Putamen (tissue), 1 donor: ENCODE measurements at places on chromosomes 16 and 17.

GRCh38 chr16:35255186-35255803 is 1795.9 kb downstream of the TP53TG3F start:
- DNase-seq = no peak

DNA sequence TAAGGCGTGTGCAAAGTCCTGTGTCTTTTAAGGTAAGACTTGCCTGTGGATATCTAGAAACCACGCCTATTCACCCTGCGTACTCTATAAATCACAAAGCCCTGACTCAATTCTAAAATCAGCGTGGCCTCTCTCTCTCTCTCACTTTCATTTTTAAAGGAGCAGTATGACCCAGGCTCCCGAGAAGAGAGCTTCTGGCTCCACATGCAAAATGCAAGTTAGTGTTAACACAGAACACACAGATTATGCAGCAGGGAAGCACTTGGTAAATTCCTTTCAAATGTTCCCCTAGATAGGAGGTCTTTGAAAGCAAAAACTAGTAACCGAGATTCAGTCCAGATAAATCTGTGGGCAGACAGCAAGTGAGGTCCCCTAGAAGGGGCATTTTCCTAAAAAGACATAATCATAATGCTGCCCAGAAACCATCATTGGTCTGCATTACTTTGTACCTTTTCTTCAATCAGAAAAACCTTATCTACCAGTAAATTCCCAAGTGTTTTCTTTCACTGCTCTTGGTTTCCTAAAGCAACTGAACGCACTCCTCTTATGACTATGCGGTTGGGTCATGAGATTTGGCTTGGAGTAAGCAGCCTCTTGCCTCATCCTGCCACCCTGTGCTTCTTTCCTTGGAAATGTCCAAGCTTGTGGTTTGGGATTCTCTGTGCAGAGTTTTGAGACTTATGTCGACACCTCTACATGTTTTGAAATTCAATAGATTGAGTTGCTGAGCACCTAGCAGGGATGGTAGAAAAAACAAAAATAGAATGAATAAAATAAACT is 31.7 kb upstream of the KCNJ2 start:
- peak; percentile 48 for DNase-seq

- no peak for DNase-seq
Observed at GRCh38 chr17:39606434-39607056, 1.2 kb downstream of the NEUROD2 start.

- no peak for DNase-seq
Observed at GRCh38 chr17:81154961-81155360, 10.3 kb upstream of the PVALEF start.

GRCh38 chr17:77884019-77884418 is 74.5 kb upstream of the TNRC6C start:
- DNase-seq = peak; percentile 93

DNA sequence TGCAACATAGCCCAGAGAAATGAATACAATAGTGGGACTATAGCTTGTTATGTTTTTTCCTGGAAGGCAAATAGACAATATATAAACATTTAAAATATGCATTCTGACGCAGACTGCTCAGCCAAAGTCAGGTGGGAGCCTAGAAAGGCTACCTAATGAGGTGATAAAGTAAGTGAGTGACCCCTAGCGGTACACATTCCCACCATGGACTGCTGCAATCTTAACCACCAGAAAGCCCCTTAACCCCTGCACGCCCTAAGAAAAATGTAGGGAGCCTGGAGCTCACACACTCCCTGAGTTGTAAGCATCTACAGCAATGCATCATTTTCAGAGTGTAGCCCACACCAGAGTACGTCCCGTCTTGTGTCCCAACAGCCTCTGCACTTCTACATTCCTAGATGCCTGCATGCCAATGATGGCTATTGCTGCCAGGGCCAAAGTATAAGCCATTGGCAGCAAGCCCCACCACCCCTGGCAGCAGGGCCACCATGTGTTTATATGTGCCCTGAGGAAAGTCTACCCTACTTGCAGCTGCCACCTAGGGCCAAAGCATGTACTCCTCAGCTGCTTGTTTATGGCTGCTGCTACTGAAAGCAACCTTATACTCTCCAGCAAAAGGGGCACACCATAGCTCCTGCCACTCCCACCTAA is 127.6 kb downstream of the KIF2B start:
- DNase-seq = no peak

- no peak for DNase-seq
Observed at GRCh38 chr16:2822158-2822495, 5.1 kb downstream of the PRSS21 start.

DNA sequence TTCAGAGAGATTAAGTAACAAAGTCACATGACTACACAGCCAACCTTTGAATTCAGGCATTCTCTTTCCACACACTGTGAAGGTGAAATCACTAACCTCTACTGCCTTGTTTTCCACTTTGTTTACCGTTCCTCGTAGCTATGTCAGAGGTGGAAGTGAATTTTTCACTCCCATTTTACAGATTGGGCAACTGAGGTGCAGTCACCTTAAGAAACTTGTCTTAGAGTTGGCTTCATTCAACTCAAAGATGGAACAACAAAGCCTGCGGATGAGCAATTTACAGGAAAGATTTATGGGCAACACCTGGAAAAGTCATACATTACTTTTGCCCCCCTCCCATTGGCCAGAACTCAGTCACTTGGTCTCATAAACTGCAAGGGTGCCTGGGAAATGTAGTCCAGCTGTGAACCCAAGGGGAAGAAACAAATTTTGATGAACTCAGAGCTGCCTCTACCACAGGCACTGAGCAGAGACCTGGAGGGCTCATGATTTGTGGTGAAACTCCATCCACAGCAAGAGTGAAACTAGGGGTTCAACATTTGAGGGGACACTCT is 784.6 kb upstream of the EEF2KMT start:
- no peak for DNase-seq

DNA sequence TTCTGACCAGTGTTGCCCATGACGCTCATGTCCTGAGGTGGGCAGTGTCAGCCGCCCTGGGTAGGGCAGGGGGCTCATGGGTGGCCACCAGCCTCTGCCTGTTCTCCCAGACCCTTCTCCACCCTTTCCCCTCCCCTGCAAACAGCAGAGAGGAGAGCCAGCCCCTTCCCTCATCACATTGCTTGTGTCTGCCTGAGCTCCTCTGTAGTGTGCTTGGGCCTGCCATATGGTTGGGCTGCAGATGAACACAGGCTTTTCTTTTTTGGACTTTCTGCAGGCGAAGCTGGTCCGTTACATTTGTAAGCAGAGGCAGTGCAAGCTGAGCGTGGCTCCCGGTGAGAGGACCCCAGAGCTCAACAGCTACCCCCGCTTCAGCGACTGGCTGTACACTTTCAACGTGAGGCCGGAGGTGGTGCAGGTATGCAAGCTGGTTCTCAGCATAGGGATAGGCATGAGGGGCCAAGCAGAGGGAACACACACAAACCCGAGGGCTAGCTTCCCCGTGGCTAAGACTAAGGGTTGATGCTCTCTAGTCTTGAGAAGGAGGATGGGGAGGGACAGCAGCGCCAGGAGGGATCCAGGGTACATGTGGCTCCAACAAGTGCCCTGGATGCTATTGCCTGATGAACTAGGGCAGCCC is 80.6 kb upstream of the LGALS9 start:
- no peak for DNase-seq

DNA sequence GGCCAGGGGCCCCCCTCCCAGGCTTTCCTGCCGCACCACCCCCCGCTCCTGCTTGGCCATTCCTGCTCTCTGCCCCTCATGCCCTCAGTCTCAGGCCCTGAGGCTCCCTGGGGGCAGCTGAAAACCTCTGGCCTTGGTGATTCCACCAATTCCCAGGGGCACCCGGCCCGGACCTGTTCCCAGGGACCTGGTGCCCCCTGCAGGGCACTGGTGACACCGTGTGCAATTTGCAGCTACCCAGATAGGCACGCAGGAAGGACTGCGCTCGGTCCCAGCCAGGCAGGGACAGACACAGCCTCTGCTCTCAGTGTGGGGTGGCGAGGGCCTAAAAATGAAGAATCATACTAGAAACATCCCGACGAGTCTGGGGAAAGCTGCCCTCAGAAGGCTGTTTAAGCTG is 13.4 kb downstream of the WFDC1 start:
- DNase-seq = no peak

- no peak for DNase-seq
Observed at GRCh38 chr16:79536958-79537357, 63.6 kb downstream of the MAF start.

GRCh38 chr17:48456589-48456988 is 26.6 kb upstream of the SKAP1 start:
- DNase-seq = no peak

DNA sequence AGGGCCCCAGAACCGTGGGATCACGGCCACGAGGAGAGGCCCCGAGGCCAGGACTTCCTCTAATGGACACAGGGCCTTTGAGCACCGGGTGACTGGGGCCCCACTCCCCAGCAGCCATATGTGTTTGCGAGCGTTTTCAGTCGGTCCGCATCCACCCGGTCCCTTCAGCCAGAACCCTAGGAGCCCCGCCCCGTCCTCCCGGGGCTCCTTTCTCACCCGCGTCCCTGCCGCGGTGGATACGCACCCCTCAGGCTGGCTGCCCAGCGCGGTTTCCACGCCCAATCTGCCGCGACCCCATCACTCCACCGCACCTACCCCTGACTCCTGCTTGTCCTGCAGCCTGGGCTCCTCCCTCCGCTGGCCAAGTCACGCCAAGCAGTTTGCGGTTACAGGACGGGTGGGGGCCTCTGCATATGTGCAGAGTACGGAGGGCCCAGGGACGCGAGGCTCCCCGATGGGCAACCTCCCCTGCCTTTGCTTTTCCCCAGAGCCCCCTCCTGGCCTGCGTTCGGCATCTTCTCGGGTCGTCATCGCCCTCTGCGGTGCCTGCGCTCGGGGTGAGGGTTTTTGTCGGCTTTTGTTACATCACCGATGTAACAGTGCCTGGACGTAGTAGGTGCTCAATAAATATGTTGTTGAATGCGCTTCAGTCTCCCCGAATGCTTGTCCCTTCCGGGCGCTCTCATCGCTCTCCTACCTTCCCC is 1.0 kb upstream of the TTYH2 start:
- no peak for DNase-seq

DNA sequence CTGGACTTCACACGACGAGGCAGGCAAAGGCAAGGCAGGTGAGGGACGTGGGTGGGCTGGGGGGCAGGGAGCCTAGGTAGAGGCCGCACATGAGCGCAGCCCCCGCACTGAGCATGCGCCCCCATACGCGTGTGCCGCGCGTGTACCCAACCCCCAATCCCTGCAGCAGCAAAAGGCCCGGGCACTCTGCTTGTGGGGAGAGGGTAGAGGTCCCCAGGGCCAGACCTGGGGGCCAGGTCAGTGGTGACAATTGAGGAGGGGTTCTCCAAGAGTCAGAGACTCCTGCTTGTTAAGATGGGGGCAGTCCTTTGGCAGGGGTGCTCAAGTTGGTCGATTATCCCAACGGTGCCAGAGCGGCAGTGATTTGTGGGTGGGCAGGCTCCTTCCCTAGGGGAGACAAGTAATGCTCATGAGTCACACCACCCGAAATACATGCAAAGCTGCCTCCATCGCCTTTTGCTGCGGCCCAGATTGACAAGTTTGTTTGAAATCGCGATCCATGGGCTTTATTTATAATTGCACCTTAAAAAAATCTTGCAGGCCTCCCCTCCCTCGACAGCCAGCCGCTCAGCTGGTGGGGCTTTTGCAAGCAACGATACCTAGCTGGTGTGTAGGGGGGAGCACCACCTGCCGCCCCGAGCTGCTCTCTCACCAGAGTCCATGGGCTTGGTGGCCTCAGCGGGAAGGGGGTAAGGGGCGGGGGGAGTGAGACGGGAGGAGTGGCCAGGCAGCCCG is 1.1 kb upstream of the GIT1 start:
- peak; percentile 78 for DNase-seq

GRCh38 chr17:50051606-50052005 is 4.3 kb upstream of the ITGA3 start:
- DNase-seq = no peak

DNA sequence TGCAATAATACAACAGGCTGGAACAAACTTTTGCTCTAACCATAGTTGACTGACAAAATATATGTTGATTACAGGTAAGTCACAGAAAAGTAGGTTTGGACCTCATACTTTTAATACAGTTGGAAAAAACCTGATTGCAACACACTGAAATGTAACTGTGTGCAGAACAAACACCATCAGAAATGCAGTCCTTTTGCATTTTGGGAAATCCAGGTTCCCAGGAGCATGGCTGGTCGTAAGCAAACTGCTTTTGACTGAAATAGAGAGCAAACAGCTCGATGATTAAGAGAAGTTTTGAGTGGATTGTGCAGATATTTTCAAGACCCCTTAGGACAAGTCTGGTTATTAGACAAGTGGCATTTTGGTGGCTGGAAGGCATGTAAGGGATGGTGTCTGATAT is 8.0 kb downstream of the IGF2BP1 start:
- DNase-seq = no peak

GRCh38 chr17:2390199-2390836 is 10.5 kb downstream of the MNT start:
- DNase-seq = no peak

DNA sequence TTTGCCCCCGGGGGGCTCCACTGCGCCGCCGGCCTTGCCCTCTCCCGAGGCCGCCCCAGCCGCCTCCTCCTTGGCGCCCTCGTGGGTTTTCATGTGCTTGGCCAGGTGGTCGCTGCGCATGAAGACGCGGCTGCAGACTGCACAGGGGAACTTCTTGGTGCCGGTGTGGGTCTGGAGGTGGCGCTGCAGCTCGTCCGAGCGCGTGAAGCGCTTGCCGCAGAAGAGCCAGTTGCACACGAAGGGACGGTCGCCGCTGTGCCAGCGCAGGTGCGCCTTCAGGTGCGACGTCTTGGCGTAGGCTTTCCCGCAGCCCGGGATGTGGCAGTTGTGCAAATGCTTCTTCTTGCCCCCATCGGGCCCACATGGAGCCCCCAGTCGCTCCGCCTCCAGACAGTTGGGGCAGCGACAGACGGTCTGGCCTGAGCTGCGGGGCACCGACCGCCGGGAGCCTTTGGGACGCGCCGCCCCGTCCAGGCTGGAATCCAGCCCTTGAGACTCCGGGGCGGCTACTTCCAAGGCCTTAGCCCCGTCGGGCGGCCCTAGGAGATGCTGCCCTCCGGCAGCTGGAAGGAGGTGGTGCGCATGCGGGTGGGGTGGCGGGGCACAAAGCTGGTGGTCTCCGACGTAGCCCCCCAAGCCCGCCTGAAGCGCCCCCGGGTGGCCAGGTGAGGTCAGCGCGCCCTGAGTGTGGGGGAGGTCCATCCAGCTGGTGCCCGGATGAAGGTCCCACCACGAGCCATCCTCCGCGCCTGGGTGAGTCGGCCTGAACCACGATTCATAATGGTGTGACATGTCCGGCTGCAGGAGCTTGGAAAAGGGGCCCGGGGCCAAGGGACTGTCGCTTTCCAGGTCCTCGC is 3.4 kb downstream of the SP6 start:
- no peak for DNase-seq

- no peak for DNase-seq
Observed at GRCh38 chr16:50072730-50073129, 7.0 kb downstream of the HEATR3 start.

DNA sequence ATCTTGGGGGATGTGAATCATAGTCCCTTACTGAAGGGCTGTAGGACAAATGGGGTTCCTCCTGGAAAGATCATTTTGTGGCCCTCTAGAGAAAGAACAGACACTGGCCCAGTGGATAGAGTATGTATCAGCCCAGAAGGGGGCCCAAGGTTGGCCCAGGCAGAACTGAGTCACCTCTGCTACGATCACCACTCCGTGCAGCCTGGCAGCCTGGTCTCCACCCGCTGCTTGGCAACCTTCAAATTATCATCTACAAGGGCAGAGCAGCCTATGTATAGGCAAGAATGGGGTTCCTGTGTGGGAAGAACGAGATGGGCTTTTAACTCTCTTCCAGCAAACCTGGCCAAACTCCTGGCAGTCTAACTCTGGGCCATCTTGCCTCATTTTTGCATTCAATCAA is 61.9 kb downstream of the GSG1L start:
- DNase-seq = no peak

GRCh38 chr17:35313875-35314409 is 59.5 kb downstream of the SLFN11 start:
- DNase-seq = no peak

- peak; percentile 8 for DNase-seq
Observed at GRCh38 chr17:751269-752001, 629 bp downstream of the GEMIN4 start.
